Stimulated activated CD8-positive, alpha-beta memory T cell treated with anti-CD3 and anti-CD28 coated beads, Interleukin-4, amount 100 ng/mL, for 4 hours (primary cell): ENCODE measurements at places on chromosomes 6 and 20.

- DNase-seq: no peak
These were observed 218.4 kb downstream of the HIVEP2 start for GRCh38 chr6:142726616-142727015.

DNA sequence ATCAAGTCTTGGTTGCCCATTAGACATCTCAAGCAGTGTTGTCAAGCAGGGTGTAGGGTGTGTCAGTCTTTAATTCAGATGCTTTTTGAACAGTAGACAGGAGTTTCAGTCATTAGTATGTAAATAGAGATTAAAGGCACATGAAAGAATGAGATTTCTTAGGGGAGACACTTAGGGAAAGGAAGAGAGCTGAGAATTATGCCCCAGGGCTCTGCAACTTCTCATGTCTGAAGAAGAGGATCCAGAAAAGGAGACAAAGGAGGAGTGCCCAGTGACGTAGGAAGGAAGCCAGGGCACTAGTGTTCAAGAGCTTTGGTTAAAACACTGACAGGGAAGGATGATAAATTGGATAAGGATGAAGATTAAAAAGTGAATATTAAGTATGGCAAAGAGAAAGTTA is 569.7 kb downstream of the NKAIN2 start:
- no peak for DNase-seq

- DNase-seq: no peak
These were observed 26.3 kb upstream of the NAA20 start for GRCh38 chr20:19990850-19991249.

GRCh38 chr6:40320441-40320840 is 266.7 kb downstream of the LRFN2 start:
- no peak for DNase-seq

- DNase-seq: no peak
These were observed 50.4 kb downstream of the MAP3K7 start for GRCh38 chr6:90536520-90536919.

DNA sequence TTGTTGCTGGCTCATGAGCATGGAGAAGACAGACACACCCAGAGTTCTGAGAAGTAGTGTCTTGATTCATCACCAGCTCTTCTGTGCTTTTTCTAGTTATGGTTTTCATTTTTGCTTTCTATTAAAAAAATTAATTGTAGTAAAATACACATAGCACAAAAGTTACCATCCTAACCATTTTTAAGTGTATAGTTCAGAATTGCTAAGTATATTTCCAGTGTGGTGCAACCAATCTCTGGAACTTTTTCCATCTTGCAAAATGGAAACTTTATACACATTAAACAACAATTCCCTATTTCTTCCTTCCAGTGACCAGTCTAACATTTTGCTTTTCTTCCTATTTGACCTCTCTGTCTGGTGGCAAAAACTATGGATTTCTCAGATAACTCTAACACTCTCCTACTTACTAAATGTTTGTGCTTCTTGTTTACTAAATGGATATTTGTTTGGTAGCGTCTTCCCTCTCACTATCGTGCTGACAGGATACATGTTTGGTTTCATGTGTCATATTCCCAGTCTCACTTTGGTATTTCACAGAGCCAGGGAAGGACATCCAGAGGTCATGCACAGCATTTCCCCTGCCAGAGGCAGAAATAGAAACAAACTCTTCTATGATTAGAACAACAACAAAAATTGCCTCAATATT is 40.6 kb downstream of the TXLNB start:
- DNase-seq: no peak

DNA sequence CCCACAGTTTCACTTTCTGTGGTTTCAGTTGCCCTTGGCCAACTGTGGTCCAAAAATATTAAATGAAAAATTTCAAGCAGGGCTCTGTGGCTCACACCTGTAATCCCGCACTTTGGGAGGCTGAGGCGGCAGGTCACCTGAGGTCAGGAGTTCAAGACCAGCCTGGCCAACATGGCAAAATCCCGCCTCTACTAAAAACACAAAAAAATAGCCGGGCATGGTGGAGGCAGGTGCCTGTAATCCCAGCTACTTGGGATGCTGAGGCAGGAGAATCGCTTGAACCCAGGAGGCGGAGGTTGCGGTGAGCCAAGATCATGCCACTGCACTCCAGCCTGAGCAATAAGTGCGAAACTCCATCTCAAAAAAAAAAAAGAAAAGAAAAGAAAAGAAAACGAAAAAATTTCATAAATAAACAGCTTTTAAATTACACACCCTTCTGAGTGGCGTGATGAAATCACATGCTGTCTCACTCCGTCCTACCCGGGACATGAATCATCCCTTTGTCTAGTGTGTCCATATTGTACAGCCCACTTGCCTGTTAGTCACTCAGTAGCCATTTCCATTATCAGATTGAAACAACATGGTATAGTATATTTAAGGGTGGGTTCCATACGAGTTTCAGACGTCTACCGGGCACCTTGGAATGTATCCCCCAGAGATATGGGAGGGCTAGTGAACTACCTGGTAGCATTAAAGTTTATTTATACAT is 11.7 kb downstream of the PTPRK start:
- no peak for DNase-seq

- no peak for DNase-seq
These were observed 293.7 kb downstream of the BTBD3 start for GRCh38 chr20:12211361-12211760.

- DNase-seq: no peak
These were observed 56.8 kb upstream of the KIF13A start for GRCh38 chr6:18044108-18044783.

GRCh38 chr6:7126754-7127153 is 19.0 kb downstream of the RREB1 start:
- no peak for DNase-seq

DNA sequence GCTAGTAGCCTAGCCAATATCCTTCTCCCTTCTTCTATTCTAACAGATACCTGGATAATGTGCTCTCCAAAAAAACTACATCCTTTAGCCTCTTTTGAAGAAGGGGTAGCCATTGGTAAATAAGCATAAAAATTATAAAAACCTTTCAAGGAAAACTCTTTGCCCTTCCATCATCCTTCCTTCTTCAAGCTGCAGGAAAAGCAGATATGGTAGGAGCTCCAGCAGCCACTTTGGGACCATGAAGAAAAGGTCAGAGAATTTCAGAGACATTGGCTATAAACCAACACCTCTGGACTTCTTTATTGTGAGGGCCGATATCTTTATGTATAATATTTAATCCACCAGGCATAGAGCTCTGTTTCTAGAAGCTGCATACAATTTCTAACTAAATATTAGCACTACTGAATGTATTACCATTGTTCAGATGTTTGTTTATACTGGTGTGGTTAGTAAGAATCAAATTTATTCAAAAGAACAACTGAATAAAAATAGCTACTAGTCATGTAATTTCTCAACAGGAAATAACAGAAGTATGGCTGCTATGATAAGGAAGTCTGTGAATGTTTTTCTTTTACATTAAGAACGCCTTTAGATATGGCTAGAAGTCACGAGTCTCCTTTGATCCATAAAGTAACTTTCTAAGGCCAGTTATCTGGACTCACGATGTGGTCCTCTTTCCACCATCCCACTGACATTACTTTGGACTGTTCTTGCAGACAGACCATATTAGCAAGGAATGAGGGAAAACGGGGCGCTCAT is 32.2 kb downstream of the MYLK4 start:
- DNase-seq: no peak

DNA sequence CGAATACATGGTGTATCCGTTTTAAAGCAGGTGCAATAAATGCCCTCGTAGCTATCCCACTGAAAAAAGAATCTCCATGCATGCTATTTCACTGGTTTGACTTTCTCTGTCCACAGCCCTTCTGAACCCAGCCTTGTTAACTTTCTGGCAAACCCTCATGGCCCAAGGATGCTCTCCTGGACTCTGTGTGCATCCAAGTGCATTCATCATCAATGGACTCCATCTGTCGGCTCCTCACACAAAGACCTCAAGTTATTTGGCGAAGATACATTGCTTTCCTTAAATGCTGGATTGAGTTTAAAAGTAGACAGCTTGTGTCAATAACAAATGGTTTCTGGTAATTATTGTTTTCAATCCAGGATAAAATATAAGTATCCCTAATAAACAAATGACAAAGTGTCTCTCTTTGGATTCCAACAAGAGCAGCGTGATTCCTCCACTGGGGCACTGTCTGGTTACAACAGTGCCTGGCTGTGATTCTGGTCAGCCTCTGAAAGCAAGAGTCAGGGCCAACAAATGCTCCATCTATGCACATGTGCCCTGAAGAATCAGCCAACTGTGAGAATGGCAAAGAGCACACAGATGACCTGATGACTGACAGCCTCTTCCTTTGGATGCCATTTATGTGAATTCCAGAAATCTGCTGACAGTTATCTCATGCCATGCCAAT is 55.7 kb downstream of the FYN start:
- DNase-seq: no peak

DNA sequence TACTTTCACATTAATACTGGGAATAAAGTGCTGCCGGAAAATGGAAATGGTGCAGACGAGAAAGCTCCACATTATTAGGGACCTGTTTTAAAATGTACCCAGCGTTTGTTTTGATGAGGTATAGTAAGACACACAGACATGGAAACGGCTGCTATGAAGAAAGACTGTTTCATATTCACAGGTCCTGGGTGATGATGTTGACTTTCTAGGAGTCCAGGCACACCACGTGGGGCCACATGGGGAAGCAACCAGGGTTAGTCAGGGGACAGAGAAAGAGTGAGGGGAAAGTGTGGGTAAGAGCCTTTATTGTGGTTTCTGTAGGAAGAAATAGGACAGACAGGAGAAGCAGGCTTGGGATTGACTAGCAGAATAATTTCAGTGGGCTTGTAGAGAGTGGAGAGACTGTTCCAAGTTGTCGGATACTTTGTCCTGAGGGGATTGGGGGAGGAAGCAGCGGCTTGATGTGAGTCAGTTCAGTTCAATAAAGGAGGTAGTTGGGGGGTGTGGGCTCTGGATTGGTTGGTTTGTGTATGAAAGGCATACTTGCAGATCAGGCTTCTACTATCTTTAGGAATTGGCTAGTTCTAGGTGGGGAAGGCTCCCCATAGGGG is 112.0 kb upstream of the MCHR2 start:
- no peak for DNase-seq

DNA sequence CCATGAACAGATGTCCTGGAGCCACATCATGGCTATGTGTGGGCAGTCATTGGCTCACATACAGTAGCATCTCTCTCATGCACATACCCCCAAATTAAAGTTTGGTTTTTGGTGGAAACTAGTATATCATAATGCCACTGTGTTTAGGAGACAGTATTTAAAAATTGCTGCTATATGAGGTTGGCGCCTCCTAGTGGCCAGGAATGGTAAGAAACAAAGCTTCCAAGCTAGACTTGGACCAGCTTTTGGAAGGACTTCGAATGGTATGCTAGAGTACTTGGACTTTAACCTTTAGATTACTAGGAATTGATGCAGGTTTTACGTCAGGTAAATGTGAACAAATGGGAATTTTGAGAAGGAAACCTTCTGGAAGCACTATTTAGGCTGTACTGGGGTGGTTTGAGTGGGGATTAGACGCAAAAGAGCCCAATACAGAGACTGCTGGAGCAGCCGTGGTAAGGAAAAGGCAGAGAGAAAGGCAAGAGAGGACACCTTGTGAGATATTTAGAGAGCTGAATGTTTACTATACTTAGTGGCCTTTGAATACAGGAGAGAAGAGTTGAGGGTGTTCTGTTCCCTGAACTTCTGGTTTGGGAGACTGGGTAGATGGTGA is 23.8 kb downstream of the PRSS35 start:
- DNase-seq: no peak

DNA sequence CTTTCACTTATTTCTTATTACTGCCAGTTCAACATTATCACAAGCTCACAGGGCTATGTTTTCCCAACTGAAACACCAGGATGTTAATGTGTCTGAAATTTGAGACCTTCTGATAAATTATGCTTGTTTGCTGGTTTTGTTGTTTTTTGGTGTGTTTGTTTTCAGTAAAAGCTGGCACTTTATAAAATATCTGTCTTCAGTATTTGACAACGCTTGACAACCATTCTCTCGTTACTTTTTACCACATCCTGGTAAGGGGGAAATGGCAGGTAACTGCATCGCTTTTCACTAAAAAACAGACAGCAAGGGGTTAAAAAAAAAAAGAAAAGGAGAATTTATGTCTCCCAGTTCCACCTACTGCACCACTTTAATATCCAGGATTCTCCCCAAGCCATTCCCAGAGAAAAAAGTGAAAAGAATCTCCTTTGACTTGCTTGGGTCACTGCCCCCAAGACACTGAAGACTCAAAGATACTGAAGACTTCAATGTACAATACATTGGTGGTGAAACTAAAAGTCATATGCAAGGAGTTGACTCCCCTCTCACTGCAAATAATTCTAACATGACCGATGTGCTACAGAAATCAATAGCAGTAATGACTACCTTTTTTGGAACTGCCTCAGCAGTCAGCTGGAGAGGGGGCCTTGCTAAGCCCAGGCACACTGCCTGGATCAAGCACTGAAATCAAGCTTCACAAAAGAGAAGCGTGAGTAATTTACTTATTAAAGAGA is 88.9 kb downstream of the HIVEP2 start:
- no peak for DNase-seq

GRCh38 chr20:1479831-1480595 is 11.2 kb downstream of the SIRPB2 start:
- no peak for DNase-seq

- no peak for DNase-seq
These were observed 323.9 kb downstream of the LAMA2 start for GRCh38 chr6:129206821-129207220.

- DNase-seq: no peak
These were observed 232.1 kb downstream of the PREX1 start for GRCh38 chr20:48595495-48596333.

- no peak for DNase-seq
These were observed 194.5 kb upstream of the JAG1 start for GRCh38 chr20:10868299-10868698.

DNA sequence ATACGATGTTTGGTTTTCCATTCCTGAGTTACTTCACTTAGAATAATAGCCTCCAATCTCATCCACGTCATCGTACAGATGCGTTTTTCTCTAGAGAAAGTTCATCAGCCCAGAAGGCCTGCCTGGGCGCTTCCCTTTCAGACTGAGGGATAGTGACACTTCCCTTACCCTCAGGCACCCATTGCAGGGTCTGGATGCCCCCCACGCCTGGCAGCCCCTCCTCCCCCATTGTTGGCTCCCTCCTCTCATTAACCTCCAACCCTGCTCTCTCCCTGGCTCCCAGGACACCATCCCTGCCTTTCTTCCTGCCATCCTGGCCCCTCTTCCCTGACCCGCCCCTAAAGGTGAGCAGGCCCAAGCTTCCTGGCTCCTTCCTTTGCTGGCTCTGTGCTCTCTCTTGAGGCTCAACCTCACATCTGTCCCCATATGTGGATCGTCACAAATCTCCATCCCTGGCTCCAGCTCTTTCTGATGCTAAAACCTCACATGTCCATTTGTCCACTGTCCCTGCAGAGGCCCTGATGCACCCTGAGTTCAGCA is 145.2 kb downstream of the SYCP2 start:
- DNase-seq: no peak
